ENCODE measurements at places on chromosomes 2 and 18. TPM values are rescaled to one million over a fixed set of nuclear protein-coding genes. Genes with fewer than 3 reads are reported as not detected.

DNA sequence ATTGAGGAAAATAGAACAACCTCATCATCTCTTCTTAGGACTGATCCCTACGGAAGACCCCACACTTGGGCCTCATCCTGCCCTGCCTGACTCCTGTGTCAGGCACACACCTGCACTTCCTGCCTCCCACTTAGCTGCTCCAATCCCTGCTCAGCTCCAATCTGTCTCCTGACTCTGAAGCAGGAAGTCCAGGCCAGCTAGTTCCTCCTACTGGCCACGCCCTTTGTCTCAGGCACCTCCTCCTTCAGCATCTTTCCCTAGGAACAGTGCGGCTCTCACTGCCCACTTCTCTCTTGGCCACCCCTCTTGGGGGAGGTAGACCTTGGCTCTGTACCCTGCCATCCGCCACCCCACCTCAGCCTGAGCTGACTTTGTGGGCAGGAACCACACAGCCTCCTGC, 135.8 kb downstream of the CELF4 start:
- ATAC-seq = peak; percentile 80

DNA sequence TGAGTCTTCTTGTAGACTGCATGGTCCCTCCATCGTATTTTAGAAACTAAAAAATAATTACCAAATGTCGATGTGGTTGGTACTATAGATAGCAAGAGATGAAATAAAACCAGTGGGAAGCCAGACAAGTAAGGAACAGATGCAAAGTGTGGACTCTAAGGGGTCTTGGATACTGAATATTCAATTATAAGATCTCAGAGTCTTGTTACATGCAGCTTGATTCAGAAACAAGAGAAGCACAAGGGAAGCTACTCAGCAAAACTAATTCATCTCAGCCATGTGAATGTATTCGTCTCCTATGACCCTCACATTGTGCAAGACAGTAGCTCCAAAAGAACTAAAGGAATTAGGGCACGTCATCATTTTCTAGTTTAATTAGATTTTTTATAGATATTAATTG, 80.9 kb downstream of the CDH20 start:
- ATAC-seq = peak; percentile 54

Gene SMCHD1
- 62.9 TPM for total RNA-seq

GRCh38 chr2:226410247-226410835, 389.3 kb downstream of the IRS1 start:
- ATAC-seq = no peak

GRCh38 chr2:15243762-15244161, 317.4 kb downstream of the NBAS start:
- ATAC-seq = no peak

Gene SH3RF3
- total RNA-seq = 3.6 TPM

Gene TEX44
- total RNA-seq = not detected

DNA sequence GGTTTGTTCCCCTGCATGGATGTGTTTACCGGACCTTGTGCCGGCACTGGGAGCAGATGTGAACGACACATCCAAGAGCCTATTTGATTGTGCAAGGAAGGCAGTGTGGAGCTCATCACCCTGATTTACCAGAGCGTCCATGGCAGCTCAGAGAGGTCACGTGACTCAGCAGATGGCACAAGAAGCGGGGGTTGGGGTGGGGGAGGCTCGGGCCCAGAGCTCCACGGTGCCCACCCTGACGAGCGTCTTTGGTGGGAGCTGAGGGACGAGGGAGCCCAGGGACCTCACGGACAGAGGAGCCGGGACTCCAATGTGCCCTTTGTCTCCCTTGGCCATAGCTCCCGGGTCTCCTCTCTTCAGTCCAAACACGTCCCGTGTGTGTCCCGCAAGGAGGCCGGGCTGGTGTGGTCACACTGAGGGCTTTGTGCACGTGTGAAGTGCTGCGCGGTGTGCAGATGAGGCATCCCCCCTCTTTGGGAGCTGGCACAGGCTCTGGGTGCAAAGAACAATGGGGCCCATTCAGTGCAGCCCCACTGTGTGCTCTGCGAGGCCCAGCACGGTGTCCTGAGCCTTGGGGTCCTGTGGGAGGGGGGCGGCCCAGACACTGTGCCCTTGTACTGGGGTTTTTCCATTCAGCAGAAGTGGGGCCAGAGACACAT, 15.5 kb downstream of the KCNIP3 start:
- ATAC-seq = no peak

Gene C2orf80
- total RNA-seq = 4.1 TPM

- ATAC-seq = no peak
These were observed 928 bp downstream of the GPR39 start for GRCh38 chr2:132417430-132418035.

DNA sequence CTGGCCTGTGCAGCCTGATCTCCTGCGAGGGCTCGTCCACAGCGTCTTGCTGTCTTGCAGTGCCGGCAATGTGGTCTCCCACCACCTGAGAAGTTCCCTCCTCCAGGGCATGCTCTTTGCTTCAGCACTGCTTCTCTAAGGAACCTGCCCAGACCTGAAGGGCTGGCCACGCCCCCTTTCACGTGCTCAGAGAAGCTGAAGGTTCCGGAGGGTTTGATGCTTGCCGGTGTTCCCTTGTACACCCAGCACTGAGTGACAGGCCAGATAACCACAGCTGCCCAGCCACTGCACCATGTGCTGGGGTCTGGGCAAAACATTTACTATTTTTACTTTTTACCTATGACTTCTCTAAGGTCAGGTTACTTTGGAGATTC, 1.7 kb upstream of the POLR2D start:
- no peak for ATAC-seq

GRCh38 chr2:151857650-151858049, 29.4 kb upstream of the ARL5A start:
- ATAC-seq = no peak

DNA sequence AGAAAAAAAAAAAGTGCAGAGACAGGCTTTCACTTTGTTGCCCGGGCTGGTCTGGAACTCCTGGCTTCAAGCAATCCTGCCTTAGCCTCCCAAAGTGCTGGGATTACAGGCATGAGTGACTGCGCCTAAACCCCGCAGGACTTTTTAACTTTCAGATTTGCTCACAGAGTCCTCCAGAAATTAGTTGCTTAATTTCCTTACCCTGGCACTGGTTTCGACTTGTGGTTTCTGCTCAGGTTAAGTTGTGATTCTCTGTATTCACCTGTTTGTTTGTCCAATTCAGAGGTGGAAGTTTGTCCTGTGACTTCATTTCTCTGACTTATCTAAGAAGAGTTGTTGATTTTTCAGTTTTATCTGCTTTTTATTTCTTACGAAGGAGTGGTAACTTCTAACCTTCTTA, 238.1 kb downstream of the TMEM182 start:
- ATAC-seq = no peak

Gene SP140
- total RNA-seq = 0.78 TPM

- no peak for ATAC-seq
These were observed 137.2 kb upstream of the TTC39C start for GRCh38 chr18:23877371-23877770.

DNA sequence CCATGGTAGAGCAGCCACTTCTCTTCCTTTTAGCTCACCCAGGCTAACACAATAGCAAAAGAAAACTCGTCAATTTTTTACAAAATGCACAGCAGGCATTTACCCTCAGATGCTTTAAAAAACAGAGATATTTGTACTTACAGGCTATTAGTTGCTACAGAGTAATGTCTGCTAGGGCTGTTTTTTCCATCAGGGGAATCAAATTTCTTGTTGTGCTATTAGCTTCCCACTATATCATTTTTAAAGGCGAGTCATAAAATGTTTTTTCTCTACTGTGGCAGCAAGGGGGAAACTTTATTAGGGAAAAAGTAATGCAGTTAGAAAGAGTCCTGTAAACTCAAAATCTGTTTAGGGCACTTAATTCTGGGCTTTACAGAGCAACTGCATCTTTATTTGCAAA, 277.9 kb upstream of the THSD7B start:
- no peak for ATAC-seq

Gene QPCT
- total RNA-seq = 3.1 TPM

DNA sequence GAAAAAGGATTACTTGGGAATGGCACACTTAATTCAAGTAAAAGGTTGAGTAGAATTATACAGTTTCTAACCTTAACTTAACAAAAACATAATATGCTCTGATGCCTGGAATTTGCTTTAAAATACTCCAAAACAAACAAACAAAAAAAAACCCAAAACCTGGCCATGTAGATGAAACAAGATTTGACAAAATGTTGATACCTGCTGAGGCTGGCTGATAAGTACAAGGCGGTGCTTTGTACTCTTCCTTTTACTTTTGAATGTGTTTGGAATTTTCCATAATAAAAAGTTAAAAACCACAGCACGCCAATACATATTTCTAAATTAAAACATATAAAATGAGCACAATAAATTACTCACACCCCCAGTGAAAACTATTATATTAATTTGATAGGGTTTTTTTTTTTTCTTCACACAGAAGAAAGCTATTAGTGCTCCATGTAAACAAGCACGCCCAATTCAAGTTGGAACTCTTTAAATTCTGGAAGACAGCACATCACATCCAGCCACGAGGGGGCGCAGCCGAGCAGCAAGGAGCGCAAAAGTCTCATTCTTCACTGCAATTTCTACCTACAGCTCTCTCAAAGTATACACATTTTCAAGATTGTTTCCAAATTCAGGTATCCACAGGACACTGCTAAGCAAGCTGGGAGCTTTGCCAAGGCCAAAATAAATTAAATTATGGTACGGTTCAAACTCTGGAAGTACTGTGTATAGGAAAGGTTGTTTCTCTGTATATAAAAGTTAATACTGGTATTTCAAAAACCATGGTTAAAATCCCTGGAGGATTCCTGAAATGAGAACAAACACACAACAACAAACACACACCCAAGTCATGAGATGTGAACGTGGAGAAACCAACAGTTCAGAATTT, 7.5 kb downstream of the SERTAD2 start:
- ATAC-seq = no peak

- peak; percentile 84 for ATAC-seq
These were observed 209.3 kb downstream of the EIPR1 start for GRCh38 chr2:3168230-3168891.

DNA sequence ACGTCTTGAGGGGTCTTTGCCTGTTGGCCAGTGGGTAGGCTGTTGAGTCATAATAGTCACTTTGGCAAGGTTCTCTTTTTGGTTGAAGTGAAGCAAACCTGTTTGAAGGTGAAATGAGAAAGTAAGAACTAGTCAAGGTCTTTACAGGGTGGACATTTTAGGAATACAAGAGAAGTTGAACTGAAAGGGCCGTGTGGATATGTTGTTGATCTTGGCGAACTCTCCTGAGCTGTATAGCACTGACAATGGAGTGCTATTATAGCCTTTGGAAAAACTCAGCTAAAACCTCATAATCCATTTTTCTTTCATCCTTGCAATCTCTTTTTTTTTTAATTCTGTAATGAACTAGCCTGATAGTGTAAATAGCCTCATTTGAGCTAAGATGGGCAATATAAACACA, 248.1 kb downstream of the MEIS1 start:
- ATAC-seq = no peak

GRCh38 chr2:224572338-224572737, 12.8 kb downstream of the CUL3 start:
- no peak for ATAC-seq

- peak; percentile 76 for ATAC-seq
These were observed 135.2 kb upstream of the EPC2 start for GRCh38 chr2:148509288-148509902.

DNA sequence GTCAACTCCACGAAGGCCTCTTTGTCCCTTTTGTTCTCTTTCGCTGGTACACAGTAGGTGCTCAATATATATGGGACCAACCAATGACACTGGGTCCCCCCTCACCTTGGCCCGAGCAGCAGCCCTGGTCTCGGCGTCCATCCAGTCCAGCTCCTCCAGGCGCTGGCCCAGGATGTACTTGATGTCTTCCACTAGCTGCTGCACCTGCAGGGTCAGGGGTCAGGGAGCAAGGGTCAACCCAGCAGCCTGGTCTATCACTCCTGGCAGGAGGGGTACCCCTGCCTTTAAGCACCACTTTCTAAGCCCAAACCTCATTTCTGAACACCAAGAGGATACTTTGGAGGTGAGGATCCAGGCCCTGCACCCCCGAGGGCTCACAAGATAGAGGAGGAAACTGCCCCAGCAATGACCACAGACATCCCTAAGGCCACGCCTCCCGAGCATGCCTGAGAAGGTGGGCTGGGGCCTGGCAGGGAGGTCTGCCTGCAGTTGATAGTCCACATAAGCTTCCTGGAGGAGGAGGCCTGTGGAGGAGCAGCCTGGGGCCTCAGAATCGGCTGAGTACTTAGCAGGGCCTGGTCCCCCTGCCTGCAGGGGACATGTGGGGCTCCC, 4.2 kb downstream of the ECEL1 start:
- no peak for ATAC-seq

DNA sequence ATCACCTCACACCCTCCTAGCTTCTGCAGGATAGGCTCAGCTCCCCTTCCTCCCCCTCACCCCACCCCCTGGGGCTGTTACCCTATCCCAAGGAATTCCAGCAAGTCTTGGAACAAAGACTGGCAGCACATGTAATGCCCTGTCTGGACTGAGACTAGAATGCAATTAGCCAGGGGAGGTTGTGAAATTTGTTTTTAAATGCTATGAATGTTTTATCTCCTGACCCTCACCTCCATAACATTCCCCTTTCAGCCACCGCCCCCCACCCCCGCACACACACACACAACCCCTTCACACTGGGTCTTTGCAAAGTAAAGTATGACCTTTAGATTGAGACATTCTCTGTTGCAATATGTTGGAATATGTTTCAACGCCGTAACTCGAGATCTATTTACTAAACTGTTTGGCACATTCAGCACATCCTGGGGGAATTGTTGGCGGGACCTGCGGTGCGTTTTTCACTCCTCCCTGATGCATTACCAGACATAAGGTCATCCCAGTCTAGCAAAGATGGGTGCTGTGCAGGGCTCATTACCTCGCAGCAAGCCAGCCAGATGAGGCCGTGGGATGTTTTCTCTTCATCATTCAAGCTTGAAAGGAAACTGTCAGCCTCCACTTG, 290.7 kb upstream of the SLC14A2 start:
- ATAC-seq = peak; percentile 81

DNA sequence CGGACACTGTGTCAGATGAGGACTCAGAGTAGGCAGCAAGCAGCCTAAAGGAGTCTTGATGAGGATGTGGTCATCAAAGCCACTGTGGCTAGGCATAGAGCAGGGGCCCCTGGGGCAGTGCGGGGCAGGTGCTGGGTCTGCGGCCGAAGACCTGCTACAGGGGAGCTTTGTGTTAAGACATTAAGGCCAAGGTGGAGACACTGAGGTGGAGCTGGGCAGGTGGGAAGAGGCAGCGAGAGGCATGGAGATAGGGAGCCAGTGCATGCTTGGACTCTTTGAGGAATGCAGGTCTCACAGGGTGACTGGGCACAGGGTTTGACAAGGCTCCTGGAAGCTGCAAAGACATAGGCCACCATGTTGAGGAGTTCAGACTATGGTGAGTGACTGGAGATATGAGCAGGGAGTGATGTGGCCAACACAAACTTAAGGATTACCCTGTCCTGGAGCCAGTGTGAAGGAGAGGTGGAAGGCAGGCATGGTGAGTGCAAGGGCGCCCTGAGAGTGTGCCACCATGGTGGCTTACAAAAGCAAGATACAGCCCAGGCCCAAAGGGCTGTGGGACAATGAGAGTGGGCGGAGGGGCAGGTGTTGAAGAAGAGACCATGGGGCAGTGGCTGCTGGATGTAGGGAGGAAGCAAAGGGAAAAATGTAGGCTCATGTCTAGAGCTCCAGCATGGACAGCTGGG, 450.9 kb upstream of the HS6ST1 start:
- ATAC-seq = no peak

Data from motor neuron (in vitro differentiated cells).